ENCODE measurements at places on chromosomes 6 and 20.

DNA sequence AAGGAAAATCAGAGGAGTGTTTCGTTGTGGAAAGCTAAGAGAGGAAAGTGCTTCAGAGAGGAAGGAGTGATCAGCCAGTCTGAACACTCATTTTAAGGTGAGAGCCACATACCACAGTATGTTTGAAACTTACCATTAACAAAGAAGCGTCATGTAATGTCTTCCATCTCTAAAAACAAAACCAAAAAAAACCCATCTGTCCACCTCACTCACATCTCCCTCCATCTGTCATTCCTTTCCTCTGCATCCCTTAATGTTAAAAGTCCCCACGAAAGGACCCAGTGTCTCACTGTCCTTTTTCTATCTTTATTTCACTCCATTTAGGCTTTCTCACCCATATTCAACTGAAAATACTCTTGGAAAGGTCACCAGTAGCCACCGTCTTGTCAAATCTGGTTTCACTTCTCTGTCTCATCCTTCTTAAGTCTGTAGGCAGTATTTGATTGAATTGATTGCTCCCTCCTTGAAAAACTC is 59.4 kb upstream of the GNRH2 start:
- DNase-seq, result no peak

DNA sequence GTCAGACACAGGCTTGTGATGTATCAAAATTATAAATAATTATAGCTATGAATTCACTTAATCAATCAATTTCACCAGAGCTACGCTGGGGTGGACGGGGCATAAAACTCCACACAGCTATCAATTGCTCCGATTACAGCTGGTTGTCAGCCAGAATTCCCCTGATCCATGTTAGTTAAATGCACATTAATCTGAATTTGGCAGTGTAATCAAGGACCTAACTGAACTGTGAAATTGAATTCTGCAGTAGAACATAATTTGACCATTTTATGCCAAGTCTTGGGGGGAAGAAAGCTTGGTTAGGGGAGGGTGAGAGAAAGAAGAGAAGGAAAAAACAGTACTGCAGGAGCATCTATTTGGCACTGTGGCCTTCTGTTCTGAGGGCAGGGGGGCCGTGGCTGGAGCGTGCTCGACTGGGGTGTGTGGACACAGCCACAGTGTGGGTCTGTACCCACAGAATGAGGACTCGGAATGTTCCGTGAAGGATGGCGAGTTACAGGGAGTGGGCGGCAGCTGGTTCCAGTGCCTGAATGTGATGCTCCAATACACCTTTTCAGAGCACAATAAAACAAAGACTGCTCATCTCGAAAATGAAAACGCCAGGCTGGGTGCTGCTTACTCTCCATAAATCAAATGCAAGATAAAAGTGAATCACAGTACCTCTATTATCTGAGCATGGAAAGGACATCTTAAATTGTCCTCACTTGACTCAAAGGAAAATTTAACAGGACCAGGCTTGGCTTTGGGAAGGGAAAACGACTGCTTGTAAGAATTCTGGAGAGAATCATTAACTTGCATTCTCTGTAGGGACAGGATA is 59.2 kb downstream of the LAMP5 start:
- DNase-seq, result no peak

DNA sequence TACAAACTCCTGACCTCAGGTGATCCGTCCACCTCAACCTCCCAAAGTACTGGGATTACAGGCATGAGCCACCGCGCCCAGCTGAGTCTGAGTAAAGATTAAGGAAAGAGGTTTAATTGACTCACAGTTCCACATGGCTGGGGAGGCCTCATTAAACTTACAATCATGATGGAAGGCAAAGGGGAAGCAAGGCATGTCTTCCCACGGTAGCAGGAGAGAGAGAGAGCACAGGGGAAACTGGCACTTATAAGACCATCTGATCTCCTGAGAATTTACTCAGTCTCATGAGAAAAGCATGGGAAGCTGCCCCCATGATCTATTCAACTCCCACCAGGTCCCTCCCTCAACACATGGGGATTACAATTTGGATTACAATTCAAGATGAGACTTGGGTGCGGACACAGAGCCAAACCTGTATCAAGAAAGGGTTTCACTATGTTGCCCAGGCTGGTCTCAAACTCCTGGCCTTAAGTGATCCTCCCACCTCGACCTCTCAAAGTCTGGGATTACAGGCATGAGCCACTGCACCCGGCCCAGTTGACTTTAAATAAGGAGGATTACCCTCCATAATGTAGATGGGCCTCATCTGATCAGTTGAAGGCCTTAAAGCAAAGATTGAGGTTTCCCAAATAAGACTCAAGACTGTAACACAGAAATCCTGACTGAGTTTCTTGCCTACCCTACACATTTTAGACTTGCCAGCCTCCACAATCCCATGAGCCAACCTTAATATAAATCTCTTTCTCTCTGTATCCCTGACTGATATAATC is 13.1 kb upstream of the PEX7 start:
- no peak for DNase-seq

- peak; percentile 63 for DNase-seq
These were observed 402 bp downstream of the ZBTB12 start for GRCh38 chr6:31901415-31901952.

DNA sequence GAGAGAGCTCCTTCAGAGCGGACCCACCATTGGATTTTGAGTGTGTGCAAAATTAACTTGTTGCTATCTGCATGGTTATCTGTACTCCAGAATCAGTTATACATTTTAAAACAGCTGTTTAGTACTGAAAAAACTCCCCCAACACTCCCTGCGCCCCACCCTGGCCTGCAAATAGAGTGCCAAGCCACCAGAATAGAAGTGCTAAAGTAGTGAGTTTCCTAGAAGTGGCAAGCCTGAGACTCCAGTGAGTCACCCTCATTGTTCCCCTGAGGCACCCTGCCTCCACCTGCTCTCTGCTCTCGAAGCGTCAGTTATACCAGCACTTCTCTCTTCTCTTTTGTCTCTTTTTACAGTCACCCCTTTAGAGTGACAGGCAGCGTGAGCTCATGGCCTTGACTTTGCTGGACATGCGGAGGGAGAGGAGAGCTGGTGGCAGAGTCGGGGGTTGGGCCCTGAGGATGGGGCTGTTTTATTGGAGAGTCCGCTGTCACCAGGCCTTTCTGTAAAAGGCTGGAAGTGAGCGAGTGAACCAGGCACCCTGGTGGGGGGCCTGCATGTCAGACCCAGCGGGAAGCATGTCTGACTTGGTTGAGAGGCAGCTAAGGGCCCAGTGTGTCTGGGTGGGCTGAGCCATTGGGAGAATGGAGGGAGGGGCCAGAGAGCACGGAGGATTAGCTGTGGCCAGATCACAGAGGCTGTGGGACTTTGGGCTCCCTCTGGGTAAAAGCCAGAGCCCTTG is 10.4 kb downstream of the IGF2R start:
- DNase-seq, result no peak

GRCh38 chr6:151014404-151015100 is 149.1 kb downstream of the MTHFD1L start:
- DNase-seq, result peak; percentile 11

- DNase-seq, result no peak
These were observed 76.7 kb downstream of the RNF182 start for GRCh38 chr6:14001329-14002012.

GRCh38 chr6:36130667-36131510 is 576 bp downstream of the MAPK13 start:
- peak; percentile 62 for DNase-seq

DNA sequence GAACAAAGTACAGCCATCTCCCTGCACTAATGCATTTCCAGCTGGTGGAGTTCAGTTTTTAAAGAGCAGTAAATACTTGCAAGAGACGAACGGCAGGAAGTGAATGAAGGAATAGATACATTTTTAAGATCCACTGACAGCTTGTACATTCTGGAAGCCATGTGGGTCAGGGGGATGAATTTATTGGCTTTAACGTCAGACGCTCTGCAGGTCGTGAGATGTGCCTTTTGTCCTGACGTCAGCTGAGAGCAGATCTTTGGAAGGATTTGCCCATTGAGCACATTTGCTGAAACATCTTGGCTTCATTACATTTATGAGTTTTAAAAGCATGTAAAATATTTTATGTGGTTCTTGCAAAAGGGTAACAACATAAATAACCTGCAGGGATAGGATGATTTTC is 29.5 kb upstream of the SALL4 start:
- DNase-seq, result no peak

GRCh38 chr6:80403365-80403764 is 296.9 kb downstream of the BCKDHB start:
- DNase-seq, result no peak

GRCh38 chr20:53671370-53671769 is 77.7 kb upstream of the ZNF217 start:
- no peak for DNase-seq

- DNase-seq, result no peak
These were observed 215.5 kb downstream of the SLC24A3 start for GRCh38 chr20:19427913-19428312.

DNA sequence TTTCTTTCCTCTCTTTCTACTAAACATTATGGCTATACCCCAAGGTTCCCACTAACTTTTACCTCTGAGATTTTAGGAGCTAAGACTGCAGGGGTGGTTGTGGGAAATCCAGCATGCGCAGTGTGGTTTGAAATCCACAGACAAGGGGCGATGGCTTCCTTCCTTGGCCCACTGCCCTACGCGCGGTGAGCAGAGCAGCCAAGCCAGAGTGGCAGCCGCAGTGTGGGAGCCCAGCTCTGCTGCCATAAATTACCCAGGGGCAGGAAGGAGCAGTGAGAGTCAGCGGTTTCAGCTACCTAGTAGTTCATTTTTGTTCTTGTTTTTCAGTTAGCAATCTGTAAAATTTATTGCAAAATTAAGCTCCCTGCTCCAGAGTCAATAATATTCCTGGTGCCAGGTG is 101.4 kb downstream of the BMP2 start:
- no peak for DNase-seq

- no peak for DNase-seq
These were observed at the start of gene MRAP2 for GRCh38 chr6:84033523-84034451. Gene MRAP2 (plus strand): TSS chr6:84033772. CDS start chr6:84055319, 21,547 bp downstream.

- no peak for DNase-seq
These were observed 294.4 kb downstream of the KCNQ5 start for GRCh38 chr6:72916298-72916697.

GRCh38 chr6:130933712-130934200 is 106.5 kb downstream of the SMLR1 start:
- no peak for DNase-seq

DNA sequence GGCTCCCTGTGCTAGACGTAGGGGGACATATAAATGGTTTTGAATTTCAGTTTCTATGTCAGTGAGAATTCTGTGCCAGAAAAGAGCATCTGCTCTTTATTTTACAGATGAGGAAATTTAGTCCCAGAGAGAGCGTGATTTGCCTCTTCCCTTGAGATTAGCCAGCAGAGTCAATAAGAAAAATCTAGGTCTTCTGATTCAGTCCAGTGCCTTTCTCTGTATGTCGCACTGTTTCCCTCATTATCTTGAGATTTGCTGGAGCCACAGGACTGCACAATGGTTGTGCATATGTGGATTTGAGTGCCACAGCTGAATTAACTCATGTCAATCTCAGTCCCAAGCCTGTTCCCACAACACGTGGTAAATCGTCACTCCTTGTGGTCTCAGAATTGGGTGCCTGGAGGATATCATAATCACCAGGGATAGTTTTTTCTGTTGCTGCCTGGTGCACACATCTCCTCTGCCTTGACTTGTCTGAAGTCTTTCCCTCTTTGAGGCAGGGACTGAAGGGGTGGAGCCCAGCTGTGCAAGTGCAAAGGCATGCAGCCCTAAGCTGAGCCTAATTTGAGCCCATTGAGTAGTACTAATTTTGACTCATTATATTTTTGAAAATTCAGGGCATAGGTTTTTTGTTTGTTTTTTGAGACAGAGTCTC is 276.7 kb downstream of the SOX4 start:
- DNase-seq, result no peak

- DNase-seq, result no peak
These were observed 222.5 kb downstream of the SYNDIG1 start for GRCh38 chr20:24691901-24692351.

GRCh38 chr6:36487698-36488097 is 44.9 kb downstream of the KCTD20 start:
- no peak for DNase-seq

GRCh38 chr20:48787861-48788375 is 39.9 kb downstream of the PREX1 start:
- DNase-seq, result no peak

- DNase-seq, result no peak
These were observed 16.7 kb upstream of the ENTPD6 start for GRCh38 chr20:25178563-25179438.

GRCh38 chr6:18383441-18383840 is 3.7 kb upstream of the RNF144B start:
- no peak for DNase-seq

- DNase-seq, result no peak
These were observed 37.7 kb downstream of the MAP3K4 start for GRCh38 chr6:161029195-161029809.

GRCh38 chr20:1619861-1620444 is at the start of gene SIRPB1:
Gene SIRPB1 (minus strand): TSS chr20:1620009. CDS start chr20:1619944, 65 bp downstream.
- no peak for DNase-seq

- no peak for DNase-seq
These were observed 2.5 kb upstream of the SLCO4A1 start for GRCh38 chr20:62639765-62640164.

DNA sequence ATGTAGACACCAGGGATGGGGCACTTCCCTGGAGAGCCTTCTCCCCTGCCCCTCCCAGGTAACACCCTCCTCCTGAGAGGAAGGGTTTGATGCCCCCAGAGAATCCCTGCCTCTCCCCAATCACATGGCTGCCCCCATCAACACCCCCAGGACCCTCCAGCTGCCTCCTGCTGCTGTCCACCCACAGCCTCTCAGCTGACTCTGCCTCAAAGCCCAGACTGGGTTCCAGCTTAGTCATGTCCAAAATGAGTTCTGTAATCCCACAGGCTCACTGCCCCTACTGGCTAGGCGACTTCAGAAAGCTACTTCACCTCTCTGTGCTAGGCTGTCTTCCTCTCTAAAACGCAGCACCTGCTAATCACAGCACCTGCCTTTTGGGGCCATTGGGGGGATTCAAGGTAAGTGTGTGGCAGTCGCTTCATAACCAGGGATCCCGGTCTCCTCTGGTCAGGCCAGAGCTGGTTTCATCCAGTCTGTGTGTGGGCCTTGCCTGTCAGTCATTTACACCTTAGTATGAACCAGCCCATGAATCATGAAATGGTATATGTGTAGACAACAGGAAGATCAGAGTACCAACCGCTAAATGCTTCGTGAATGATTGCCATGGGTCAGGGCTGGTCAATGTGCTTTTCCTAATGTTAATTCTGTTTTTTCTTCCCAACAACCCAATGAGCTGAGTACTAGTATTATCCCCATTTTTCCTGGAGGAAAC is 40.4 kb downstream of the TFEB start:
- DNase-seq, result no peak

DNA sequence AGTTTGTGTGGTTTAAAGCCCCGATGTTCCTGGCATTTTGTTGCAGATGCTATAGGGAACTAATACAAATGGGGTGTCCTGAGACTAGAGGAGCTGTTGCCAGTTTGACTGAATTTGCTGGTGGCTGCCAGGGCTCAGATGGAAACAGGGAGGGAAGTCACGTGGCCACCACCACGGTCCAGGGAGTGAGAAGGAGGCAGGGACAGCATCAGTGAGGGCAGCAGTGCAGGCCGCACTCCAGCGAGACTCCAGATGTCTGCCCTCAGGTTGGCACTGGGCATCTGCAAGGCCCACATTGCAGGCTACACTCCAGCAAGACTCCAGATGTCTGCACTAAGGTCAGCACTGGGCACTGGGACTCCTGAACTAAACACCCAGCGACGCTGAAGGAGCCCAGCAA is 86.2 kb downstream of the RAMACL start:
- no peak for DNase-seq

GRCh38 chr6:170030284-170030815 is 260.5 kb downstream of the DLL1 start:
- no peak for DNase-seq

- DNase-seq, result no peak
These were observed 231.0 kb downstream of the SOD2 start for GRCh38 chr6:159461998-159462397.

Data from stimulated activated CD4-positive, alpha-beta T cell treated with anti-CD3 and anti-CD28 coated beads, TNF-alpha, amount 100 ng/mL, for 4 hours (primary cell).